ENCODE measurements at places on chromosomes 7 and 10.

DNA sequence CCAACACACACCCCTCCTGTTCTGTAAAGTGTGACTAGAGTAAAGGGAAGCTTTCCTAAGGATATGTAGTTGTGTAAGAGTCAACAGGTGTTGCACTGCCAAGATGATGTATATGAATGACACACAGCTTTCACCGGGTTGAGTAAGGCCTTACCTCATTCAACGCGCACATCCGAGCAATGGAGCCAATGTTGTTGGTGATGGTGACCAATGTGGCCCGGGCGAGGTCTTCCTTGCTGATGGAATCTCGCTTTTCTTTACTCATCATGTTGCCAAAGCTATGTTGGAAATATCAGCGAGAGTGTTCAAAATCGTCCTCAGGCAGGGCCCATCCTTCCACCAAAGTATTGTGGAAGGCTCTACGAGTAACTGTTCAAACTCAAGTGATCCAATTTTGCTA, 52.0 kb downstream of the PANK1 start:
- no peak for DNase-seq

GRCh38 chr7:142914121-142914520, 19.4 kb downstream of the TRPV5 start:
- DNase-seq = no peak

DNA sequence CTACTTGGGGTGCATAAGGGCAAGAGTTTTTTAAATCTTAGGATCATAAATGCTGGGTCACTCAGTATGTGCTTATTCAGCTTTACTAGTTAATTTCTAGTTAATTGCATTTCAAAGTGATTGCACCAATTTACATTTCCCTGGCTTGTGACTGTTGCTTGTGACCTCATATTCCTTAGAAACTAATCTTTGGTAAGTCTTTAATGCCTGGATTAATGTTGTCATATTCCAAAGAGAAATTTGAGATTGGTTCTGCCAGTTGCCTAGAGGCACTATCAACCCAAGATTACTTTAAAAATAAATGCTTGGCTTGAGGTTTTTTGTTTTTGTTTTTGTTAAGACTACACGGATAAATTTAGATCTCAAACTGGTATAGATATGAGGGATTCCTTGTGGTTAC, 103.1 kb downstream of the ANK3 start:
- no peak for DNase-seq

- no peak for DNase-seq
Measured at GRCh38 chr10:69807696-69808095, 6.0 kb downstream of the COL13A1 start.

DNA sequence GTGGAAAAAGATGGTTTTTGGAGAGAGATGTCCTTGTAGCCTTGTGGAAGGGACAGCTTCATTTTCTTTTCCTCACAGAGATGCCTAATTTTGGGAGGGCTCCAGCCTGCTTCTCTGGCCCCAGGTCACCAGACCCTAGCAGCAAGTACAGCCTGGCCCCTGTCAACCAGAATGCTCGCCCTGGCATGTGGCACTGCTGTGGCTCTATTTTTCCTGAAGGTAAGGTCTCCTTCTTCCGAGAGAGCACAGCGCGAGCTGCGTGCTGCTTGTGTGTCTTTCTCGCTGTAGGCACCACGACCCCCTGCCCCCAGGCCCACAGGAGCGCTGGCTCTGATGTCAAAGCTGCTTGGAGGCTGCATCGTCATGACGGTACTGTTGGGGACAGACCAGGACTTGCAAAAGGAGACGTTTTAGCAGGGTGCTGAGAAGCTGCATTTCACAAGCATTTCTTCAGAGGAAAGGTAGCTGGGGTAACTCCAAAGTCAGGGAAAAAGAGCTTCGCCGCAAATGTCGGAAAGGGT, 58.7 kb downstream of the CLEC2L start:
- no peak for DNase-seq

DNA sequence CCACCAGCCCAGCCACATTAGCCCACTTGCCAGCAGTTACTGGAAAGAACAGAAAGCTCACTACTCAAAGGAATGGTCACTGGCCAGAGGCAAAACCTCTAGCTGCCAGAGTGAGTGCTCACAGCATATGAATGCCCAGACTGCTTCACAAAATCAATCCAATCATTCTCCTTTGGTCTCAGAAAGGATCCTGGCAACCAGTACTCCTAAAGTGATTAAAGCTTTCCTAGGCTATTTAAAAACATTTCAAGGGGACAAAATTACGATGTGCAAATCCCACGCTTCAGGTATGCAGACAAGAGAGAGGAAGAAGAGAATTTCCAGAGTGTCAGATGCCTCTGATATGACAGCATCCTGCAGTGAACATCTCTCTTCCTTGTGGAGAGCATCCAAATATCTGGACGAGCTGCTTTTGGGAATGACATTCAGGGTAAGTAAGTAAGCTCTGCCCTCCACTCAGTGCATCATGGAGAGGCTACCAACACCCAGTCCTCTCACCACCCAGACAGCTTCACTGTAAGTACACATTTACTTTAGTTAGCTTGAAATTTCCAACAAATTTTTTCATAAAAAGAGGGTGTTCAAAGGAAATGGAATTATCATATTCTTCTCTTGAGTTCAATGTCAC, 25.1 kb downstream of the ICA1 start:
- no peak for DNase-seq

DNA sequence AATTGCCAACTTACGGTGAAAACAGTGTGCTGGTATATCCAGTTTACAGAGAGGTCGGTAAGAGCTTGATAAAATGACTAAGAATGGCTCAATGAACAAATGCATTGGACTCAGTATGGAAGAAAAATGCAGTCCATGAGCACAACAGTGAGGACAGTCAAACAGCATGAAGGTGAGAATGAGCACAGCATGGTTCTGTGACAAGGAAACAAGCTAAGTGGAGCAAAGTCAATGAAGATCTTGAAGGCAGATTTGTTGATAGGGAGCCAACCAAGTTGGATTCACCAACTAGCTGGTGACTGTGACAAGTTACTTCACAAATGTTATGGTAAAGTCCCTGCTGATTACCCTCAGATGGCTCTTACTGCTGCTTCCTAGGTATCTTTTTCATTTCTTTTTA, 75.9 kb downstream of the SHOC2 start:
- no peak for DNase-seq

DNA sequence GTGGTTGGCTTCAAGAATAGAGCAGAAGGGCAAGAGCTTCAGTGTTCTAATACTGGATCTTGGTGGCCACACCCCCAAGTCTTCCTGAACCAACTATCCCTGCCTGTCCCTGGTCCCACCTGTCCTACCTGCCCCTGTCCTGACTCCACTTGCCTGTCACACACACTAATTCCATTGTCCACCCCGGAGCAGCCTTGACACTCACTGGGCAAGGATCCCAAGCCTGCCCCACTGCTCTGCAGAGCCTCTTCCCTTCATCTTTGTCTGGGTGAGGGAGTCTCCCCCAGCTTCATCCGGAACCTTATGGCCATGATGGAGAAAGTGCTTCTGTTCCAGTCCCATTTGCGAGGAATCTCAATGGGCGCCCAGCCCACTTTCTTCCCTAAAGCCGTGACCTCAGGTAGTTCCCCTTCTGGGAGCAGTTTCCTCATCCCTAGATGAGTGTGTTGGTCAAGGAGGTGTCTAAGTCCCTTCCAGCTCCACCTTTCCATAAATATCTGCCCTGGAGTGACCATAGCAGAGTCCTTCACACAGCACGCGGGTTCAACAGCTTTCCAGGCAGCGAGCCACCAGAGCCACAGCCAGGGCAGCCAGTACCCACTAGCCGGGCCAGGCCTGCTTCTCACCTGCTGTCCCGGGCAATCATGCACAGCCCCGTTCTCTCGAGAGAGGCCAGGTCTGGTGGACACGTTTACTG, 61.5 kb downstream of the VIPR2 start:
- DNase-seq = no peak

GRCh38 chr10:4004990-4005389, 220.0 kb upstream of the KLF6 start:
- no peak for DNase-seq

DNA sequence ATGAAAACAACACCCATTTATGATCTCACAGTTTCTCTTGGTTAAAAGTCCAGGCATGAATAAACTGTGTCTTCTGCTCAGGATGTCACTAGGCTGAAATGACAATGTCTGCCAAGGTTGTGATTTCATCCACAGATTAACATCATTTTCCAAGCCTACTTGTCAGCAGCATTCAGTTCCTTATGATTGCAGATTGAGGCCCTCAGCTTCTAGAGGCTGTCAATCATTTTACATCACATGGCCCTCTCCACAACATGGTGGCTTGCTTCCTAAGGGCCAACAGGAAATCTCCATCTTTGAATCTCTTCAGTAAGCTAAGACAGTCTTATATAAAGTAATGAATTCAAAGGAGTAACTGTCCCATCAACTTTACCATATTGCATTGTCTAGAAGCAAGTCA, 377.6 kb downstream of the ANKRD7 start:
- DNase-seq = no peak

GRCh38 chr10:65496541-65496940, 1429.3 kb upstream of the LRRTM3 start:
- DNase-seq = no peak

GRCh38 chr7:12350971-12351370, 52.7 kb downstream of the VWDE start:
- no peak for DNase-seq

GRCh38 chr10:123677556-123677955, 11.4 kb downstream of the GPR26 start:
- no peak for DNase-seq

GRCh38 chr10:48885376-48885775, 54.3 kb downstream of the LRRC18 start:
- DNase-seq = peak; percentile 9

DNA sequence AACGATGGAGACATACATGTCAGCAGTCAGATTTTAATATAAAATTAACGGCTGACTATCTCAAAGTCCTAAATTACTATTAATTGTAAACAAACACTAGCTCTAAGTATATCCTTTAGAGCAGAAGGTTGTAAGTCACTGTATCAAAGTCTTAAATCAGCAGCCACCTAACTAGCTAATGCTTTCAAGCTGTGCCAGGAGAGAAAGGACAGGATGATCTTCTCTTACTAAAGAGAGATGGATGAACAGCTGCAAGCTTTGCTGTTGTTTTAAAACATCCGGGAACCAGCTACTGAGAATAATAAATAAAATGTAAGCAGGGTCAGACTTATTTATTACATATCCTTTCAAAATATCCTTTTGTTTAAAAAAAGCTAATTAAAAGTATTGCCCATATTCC, 24.0 kb upstream of the ABLIM1 start:
- no peak for DNase-seq

GRCh38 chr10:22518167-22518724, 172.9 kb downstream of the SPAG6 start:
- no peak for DNase-seq

- DNase-seq = no peak
Measured at GRCh38 chr7:47698386-47698785, 116.5 kb upstream of the TNS3 start.

- no peak for DNase-seq
Measured at GRCh38 chr7:99679400-99680191, at the start of gene CYP3A5. TSS of gene CYP3A5 (minus strand) at chr7:99679996. CDS start at chr7:99679896, 100 bp downstream.

DNA sequence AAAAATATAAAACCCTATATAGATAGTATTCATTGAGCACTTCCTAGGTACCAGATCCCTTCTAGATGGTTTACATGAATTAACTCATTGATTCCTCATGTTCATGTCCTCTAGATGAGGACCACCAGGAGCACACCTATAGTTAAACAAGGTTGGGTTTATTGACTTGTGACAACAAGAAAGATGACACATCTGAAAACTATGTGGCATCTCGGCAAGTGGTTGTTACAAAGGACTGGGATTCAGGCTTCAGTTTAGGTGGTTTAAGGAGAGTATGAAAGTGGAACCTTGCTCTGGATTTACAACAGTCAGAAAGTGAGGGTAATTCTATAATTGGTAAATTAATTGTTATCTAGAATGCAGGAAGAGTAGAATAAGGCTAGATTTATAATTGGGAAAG, 99.0 kb upstream of the PHF14 start:
- DNase-seq = peak; percentile 15

GRCh38 chr10:18616337-18616736, 35.0 kb downstream of the NSUN6 start:
- no peak for DNase-seq

GRCh38 chr10:131746785-131747184, 154.0 kb upstream of the PPP2R2D start:
- DNase-seq = no peak

GRCh38 chr7:95684037-95684436, 87.7 kb upstream of the PDK4 start:
- DNase-seq = no peak

DNA sequence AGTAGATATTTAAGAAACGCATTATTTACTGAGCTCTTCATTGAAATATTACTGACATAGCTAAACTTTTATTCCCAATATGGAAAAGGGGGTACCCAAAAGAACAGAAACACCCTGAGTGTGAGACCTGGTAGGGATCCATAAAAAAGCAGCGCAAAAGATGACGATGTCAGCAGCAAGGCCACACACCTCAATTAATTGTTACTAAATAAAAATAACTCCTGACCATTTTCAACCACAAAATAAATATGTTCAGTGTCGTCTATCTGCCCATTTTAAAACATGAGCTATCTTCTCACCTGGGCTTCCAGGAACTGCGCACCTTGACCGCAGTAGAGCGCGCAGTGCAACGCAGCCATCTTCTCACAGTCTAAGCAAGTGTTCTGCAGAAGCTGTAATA, 61.2 kb downstream of the GSAP start:
- DNase-seq = no peak

- no peak for DNase-seq
Measured at GRCh38 chr10:123257904-123258456, 103.8 kb downstream of the BUB3 start.

DNA sequence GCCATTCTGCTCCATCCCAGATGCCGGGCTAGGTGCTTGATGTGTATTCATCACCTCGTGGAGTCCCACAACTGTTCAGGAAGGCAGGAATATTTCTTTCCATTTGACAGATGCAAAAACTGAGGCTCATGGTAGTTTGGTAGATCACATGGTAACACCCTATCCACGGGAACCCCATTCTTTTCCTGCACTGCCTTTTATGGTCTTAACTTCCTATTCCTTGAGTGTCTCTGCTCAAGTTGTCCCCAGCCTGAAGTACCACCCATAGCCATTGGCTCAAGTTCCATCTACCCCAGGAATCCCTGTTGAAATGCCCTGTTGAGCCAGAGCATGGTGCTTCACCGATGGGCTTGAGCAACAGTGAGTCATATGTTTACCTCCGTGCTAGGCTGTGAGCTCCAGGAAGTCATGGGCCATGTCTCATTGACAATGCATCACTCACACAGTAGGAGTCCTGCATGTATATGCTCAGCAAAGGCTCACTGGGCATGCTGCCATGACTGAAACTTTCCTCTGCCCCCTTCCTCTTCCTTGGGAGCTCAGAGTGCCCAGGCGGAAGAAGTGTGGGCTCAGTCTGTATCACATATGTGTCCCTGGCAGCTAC, 71.7 kb upstream of the ADAM12 start:
- no peak for DNase-seq

- DNase-seq = no peak
Measured at GRCh38 chr7:132004529-132004928, 448.1 kb upstream of the PODXL start.

Measured in NT2/D1 (cell line).